ENCODE measurements at places on chromosomes 3 and 15.
A peak's percentile ranks its signal among the peaks of the same experiment; 100 is the strongest.

DNA sequence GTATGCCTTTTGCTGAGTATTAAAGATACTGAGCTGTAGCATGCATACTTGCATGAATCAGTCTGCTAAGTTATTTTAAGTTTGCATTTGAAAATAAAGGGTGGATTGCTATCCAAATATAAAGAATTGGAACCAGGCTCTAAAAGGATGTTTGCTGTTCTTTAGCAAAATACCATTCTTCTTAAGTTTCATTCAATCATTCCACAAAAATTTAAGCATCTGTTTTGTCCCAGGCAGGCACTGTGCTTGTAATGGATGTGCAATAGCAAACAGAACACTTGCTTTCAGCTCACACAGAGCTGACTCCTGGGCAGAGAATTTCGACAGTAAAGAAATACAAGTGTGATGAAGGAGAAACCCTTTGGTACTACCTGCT, 151.1 kb downstream of the PGPEP1L start:
- no peak for DNase-seq

- DNase-seq, result no peak
These were observed 22.3 kb downstream of the FBLN2 start for GRCh38 chr3:13571264-13571663.

- no peak for DNase-seq
These were observed 21.6 kb downstream of the LYSMD4 start for GRCh38 chr15:99711625-99712024.

DNA sequence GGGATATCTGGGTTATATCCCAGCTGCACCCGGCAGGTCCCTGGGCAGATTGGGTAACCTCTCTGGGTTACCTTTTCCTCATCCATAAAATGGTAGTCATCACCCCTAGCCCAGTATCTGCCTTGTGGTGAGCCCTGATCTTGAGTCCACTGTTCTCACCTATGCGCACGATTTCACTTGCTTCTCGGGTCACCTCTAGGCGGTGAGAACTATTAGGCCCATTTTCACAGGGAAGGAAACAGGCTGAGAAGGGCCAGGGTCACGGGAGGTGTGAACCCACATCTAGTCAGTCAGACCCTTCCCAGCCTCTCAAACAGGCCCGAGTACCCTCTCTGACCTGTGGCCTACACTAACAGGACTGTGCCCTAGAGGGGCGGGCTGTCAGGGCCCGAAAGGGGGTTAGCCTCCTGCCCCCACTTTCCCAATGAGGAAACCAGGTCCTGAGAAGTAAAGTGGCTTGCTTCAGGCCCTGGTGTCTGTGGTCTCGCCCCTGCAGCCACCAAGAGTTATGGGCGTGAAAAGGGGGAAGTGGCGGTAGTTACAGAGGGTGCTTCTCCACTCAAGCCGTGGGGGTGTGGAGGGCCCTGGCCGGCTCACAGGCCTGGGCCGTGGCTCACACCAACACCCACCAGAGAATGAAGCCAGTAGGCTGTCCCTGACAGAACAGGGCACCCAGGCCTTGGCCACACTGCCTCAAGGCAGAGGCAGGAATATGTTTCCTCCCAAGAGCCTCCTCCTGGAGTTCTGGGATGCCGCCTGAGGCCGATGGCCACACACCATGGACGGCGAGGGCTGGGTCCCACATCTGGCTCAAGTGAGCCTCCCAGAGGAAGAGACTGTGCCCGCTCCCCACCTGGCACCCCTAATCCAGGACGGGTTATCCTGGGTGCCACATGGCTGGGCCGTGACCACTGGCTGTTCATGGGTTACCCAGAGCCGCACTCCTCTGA, 19.5 kb downstream of the PSTPIP1 start:
- no peak for DNase-seq

GRCh38 chr3:64109438-64109837, 86.1 kb upstream of the PSMD6 start:
- DNase-seq, result no peak

- no peak for DNase-seq
These were observed 38.6 kb downstream of the PRICKLE2 start for GRCh38 chr3:64186667-64187064.

DNA sequence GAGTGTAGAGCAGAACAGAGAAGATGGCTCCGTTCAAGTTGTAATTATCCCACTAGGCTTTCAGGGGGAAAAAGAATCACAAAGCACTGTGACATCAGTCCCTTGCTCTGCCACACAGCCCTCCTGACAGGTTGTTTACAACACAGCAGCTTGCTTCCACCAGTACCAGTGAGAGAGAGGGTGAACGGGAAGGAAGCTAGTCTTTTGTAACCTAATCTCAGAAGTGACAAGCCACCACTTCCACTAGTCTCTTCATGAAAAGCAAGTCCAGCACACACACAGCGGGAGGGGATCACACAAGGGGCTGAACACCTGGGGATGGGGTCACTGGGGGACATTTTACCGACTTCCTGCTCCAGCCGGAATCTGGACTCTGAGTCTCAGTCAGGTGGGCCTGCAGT, 86.3 kb downstream of the FAM81A start:
- DNase-seq, result peak; percentile 39

- no peak for DNase-seq
These were observed 72.8 kb upstream of the MYZAP start for GRCh38 chr15:57518779-57519405.

GRCh38 chr15:51450001-51450400, 108.5 kb downstream of the GLDN start:
- no peak for DNase-seq

DNA sequence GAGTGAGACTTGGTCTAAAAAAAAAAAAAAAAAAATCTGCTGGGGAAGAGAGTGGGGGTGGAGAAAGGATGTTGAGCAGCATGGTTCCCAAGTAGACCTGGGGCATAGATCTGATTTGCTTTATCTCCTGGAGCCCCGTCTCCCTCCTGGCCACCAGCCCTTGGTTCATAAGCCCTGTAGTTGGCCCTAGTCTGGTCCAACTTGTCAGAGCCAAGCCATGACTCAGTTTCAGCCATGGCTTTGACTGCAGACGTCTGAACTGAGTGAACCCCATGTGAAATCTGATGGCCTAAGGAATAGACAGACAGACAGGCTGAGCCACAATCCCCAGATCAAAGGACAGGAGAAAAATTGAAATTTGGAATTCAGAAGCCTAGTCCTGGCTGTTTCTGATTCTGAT, 2.0 kb upstream of the CILP start:
- no peak for DNase-seq

DNA sequence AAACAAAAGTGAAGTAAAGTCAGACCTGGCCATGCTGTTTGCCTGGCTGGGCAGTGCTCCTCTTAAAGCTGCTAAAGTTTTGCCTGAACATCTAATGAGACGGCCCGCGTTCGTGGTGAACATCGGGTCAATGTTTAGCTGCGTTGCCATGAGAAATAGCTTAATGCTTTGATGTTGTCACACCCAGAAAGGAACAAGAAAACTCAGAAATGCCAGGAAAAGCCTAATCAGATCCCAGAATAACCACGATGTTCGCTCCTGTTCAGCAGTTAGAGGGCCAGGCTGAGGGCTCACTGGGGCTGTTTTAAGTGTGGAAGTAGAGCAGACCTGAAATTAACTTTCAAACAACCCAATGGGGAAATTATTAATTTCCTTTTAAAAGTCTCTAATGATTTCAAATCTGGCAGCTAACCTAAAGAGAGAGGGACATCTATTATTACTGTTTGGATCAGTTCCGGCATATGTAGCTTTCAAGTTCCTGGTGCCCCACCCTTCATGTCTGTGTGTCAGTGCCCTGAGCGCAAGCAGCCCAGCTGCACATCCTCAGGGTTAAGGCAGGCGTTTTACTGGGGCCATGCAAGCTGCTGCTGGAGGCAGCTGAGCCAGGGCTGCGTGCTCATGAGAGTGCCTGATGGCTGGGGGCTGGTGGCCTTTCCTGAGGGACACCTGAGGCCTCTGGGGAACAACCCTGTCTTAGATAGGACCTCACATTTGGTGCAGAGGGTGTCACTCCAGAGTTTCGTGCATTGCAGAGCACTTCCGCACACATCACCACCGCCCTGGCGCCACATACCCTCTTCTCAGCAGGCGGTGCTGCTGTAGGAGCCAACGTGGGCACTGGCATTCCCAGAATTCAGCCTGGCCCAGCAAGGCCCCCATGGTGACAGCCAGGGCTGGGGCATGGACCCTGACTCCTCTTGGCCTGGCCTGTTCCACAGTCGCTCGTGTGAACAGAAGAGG, 76.6 kb downstream of the LRRK1 start:
- no peak for DNase-seq

DNA sequence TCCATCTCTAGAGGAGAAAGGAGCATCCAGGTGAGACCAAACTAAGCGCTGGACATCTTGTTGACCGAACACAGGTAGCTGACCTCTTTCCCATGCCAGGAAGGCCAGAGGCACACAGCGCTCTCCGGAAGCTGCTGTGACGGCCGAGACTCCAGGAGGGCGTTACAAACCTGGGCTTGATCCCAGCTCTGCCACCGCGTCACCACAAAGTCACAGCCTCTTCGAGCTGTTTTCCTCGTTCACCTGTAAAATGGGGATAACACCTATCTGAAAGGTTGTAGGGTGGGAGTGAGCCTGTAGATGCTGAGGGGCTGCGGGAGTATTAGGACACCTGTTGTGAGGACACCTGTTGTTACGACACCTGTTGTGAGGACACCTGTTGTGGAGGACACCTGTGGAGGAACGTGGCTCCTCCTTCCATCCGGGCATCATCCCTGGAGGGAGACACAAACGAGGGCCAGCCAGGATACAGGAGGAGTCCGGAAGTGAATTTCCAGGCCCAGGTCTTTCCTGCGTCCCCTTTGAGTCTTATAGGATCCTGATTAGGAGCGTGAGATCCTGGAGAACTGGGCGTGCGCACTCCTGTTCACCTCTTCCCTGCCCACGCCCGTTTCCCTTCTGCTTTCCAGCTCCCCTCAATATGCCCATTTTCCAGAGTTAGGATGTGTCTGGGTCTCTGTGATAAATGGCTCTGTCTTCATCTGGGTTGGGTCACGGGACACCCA, 2.3 kb upstream of the MUC4 start:
- no peak for DNase-seq

DNA sequence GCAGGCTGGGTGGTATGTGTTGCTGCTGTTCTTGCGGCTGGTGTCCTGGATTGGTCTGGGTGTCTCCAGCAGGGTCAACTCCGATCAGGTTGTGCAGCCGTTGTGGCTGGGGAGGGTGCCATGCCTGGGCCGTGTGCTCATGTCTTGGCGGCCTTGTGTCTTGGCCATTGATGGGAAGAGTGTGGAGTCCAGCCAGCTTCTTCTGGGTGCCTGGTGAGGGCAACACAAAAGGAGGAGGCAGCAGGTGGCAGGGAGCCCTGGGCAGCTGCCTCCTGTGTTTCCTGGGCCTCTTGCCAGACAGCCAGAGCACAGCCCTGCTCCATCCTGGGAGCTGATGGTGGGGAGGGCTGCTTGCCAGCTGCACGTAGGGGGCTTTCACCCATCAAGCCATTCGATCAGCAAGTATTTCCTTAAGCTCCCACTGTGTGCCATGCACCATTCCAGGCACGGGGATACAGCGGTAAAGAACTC, 4.3 kb downstream of the CHAC1 start:
- DNase-seq, result no peak

DNA sequence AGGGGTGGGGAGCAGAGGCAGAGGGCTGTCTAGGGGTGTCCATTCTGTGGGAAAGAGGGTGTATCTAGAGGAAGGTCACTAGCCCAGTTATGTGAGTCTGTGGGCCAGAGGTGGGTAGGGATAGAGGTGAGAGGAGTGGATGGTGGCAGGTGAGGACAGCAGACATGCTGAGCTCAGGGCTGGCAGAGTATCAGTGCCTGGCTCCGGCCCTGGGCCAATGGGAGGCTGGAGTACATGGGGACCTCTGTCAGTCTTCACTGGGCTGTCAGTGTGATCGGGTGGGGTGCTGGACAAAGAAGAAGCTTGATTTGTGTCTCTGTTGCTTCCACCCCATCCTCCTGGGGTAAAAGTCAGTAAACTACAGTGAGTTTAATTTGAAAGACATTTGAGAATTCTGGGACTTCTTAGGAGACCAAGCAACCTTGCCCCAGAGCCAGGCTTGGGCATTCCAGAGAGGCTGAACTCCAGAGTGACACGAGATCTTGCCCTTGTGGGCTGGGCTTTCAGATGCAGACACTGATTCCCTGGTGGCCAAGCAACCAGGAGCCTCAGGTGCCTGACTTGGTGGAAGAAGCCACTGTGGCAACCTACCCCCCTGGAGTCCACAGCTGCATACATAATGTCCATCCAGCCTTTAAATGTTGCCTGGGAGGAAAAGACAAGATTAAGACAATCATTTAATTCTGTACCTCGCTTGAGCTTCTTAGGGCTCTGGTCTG, 60.7 kb downstream of the EXOG start:
- no peak for DNase-seq

DNA sequence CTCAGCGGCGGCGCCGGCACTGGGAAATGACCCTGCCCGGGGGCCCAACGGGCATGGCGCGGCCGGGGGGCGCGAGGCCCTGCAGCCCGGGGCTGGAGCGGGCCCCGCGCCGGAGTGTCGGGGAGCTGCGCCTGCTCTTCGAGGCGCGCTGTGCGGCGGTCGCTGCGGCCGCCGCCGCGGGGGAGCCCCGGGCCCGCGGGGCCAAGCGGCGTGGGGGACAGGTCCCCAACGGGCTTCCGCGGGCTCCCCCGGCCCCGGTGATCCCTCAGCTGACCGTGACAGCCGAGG, 172 bp downstream of the ITPKA start:
- no peak for DNase-seq

GRCh38 chr3:53175613-53176540, 14.9 kb downstream of the PRKCD start:
- no peak for DNase-seq

GRCh38 chr3:134693804-134694203, 43.0 kb upstream of the KY start:
- no peak for DNase-seq

- no peak for DNase-seq
These were observed 30.4 kb downstream of the UBE3A start for GRCh38 chr15:25408428-25408827.

GRCh38 chr3:45700570-45701073, 11.4 kb downstream of the SACM1L start:
- DNase-seq, result no peak

- no peak for DNase-seq
These were observed 9.2 kb downstream of the IGDCC3 start for GRCh38 chr15:65368302-65369211.

- DNase-seq, result no peak
These were observed 10.7 kb downstream of the XIRP1 start for GRCh38 chr3:39181408-39182335.

DNA sequence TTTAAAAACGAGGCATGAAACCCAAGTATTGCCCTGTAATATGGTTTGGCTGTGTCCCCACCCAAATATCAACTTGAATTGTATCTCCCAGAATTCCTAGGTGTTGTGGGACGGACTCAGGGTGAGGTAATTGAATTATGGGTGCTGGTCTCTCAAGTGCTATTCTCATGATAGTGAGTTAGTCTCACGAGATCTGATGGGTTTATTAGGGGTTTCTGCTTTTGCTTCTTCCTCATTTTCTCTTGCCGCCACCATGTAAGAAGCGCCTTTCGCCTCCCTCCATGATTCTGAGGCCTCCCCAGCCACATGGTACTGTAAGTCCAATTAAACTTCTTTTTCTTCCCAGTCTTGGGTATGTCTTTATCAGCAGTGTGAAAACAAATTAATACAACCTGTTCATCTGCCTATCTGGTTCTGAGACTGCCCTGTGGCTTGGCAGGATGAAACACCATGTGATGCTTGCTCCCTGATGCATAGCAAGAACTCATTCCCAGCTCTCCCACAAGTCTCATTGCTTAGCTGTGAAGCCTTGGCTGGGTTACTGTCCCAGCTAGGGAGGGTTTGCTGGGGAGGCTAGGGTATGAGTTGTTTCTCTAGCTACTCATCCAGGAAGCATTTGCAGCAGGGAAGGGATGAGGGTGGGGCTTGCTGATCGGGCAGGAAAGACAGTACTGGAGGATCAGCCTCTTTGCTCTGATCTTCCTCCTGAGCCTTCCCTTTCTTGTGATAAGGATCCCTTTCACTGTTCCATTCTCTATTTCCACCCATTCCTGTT, 3.7 kb upstream of the SQOR start:
- no peak for DNase-seq
